Erythroblast (primary cell): ENCODE measurements at places on chromosomes 1 and 21.

DNA sequence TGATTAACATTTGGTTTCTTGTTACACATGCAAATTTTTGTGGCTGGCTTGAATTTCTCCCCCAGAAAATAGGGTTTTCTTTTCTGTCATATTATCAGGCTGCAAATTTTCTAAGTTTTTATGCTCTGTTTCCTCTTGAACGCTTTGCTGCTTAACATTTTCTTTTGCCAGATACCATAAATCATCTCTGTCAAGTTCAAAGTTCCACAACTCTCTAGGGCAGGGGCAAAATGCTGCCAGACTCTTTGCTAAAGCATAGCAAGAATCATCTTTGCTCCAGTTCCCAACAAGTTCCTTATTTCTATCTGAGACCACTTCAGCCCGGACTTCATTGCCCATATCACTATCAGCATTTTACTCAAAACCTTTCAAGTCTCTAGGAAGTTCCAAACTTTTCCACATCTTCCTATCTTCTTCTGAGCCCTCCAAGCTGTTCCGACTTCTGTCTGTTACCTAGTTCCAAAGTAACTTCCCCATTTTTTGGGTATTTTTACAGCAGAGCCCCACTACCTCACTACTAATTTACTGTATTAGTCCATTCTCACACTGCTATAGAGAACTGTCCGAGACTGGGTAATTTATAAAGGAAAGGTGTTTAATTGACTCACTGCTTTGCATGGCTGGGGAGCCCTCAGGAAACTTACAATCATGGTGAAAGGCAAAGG lies 486.9 kb upstream of the NCAM2 start:
- DNase-seq = no peak

DNA sequence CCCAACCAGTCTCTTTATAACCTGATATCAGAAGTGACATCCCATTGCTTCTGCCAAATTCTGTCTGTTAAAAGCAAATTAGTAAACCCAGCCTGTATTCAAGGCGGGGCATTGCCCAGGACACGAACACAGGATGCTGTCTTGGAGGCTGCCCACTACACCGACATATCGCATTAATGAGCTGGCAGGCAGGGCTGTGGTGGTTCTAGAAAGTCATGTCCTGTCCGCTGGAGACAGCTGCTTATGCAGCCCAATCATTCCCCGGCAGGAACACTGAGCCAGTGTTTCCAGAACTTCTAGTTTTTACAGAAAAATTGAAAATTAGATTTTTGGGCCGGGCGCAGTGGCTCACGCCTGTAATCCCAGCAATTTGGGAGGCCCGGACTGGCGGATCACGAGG lies 19.3 kb downstream of the C1orf167 start:
- no peak for DNase-seq

GRCh38 chr1:150971583-150972416 lies 2.8 kb downstream of the CERS2 start:
- peak; percentile 43 for DNase-seq

DNA sequence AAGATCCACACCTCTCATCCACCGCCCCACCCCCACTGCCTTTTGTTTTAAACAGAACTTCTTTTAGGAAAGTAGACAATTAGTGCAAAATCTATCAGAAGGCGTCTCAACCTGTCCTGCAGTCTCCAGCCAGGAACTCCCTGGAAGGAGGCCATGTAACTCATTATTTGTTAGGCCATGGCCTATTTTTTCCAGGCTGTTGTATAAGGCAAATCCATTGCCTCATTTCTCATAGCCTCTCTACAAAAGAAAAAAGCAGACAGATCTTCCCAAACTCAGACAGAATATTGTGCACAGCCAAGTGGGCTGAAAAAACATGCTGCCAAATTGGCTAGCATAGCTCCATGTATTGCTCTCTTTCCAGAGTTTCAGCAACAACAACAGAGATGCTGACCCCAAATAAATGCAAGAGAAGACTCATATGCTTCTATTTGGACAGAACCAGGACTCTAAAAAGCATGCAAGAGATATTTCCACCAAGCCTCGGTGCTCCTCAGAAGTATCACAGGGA lies 770.7 kb upstream of the CXADR start:
- no peak for DNase-seq

DNA sequence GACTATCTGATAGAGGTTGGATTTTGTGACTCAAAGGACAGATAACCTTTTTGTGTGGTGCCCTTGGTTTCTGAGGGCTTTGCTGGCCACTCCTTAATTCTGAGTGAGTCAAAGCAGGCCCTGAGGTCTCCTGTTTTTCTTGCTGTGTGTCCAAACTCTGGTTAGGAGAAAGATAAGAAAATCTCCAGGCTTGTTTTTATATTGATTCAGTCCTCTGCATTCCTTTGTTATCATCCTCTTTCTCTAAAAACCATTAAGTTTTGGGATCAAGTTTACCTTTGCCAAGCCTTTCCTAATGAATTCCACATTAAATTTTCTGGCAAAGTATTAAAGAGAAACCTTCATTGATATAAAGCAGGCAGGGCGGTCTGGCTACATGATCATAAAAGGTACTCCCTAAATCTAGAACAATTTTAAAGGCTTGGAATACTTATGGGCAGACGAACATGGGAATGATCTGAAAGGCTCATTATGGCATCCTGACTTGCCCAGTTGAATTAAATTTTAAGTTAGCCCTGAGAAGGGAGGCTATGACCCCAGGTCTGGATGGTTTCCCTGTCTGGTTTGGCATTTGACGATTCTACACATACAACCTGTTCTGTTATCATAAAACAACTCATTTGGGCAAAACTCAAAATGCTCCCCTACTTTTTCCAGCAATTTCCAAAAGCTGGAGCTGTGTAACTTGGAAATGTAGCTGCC lies 20.8 kb downstream of the ZBTB8B start:
- DNase-seq = no peak

GRCh38 chr1:67734323-67734690 lies 49.3 kb downstream of the GADD45A start:
- no peak for DNase-seq
